D721Med (cell line): ENCODE measurements at places on chromosomes 7 and 10.

DNA sequence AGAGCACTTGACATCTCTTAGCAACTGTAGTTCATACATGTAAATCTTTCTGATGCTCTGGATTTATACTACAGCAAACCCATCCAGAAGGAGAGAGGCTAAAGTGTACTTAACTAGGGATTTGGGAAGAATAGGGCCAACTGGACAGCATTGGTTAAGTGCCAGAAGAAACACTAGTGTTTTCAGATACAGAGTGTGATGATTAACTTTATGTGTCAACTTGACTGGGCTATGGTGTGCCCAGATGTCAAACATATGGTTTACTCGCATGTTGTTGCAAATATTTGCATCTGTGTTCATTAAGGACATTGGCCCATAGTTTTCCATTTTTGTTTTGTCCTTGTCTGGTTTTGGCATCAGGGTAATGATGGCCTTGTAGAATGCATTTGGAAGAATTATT is 384.7 kb upstream of the KCND2 start:
- no peak for DNase-seq

DNA sequence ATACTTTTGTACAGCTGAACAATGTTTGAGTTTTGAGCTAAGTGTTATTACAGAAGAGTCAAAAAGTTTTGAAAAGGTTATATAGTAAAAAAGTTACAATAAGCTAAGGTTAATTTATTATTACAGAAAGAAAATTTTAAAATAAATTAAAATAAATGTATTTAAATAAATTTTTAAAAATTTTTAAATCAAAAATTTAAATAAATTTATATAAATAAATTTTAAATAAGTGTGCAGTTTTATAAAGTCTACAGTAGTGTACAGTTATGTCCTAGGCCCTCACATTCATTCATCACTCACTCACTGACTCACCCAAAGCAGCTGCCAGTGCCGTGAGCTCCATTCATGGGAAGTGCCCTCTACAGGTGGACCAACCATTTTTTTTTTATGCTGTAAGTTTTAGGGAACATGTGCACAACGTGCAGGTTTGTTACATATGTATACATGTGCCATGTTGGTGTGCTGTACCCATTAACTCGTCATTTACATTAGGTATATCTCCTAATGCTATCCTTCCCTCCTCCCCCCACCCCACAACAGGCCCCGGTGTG is 462.9 kb upstream of the ZMIZ1 start:
- DNase-seq = no peak

GRCh38 chr10:33722067-33722466 is 387.6 kb upstream of the NRP1 start:
- DNase-seq = no peak

- no peak for DNase-seq
Observed at GRCh38 chr10:34758447-34758996, 56.6 kb downstream of the PARD3 start.

- no peak for DNase-seq
Observed at GRCh38 chr7:137734221-137734620, 112.6 kb downstream of the DGKI start.

- DNase-seq = no peak
Observed at GRCh38 chr10:119962837-119963236, 70.3 kb downstream of the SEC23IP start.

DNA sequence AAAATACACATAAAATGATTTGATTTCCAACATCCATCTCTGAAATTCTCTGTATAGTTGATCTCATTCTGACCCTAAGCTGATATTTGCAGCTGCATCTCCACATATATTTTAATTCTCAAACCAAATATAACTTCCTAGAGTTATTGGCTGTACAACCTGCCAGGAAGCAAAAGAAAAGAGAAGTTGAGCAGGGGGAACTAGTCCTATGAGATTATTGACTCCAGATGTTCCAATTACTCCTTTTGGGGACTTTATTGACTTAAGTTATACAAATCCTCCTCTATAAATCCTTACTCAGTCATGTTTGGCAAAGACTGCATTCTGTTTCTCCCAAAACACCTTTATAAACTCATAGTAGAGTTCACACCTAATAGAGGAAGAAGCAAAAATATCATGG is 599.4 kb upstream of the ANKRD30A start:
- no peak for DNase-seq

GRCh38 chr10:101961591-101962498 is 94.1 kb downstream of the ARMH3 start:
- no peak for DNase-seq

GRCh38 chr10:22314852-22315251 is 1.3 kb upstream of the COMMD3 start:
- DNase-seq = no peak

- DNase-seq = no peak
Observed at GRCh38 chr7:2667843-2668242, 20.2 kb upstream of the AMZ1 start.

GRCh38 chr10:14820775-14821154 is 17.1 kb downstream of the CDNF start:
- DNase-seq = no peak

DNA sequence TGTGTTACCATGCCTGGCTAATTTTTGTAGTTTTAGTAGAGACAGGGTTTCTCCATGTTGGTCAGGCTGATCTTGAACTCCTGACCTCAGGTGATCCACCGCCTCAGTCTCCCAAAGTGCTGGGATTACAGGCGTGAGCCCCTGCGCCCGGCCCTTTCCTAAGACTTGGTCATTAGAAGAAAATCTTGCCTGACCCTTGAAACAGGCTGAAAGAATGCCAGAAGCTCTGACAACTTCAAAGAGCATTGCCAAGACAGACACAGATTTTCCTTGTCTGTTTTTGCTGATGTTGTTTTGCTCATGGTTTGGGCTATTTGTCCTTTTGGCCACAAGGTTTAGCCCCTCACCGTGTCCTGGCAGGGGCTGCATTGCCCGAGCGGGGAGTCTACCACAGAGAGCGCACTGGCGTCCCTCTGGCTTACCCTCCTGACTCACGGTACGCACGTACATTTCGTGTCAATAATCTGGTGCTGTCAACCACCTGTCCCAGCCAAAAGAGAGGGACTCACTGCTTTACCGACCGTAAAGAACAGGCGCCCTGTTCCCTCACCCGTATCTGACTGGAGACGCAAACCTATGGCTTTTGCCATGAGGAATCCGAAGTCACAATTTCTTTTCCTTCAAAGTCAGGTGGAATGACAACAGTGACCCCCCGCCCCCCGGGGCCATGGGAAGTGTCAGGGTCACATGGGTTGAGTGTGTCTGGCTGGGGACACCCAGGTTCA is 10.1 kb upstream of the INPP5A start:
- DNase-seq = no peak

DNA sequence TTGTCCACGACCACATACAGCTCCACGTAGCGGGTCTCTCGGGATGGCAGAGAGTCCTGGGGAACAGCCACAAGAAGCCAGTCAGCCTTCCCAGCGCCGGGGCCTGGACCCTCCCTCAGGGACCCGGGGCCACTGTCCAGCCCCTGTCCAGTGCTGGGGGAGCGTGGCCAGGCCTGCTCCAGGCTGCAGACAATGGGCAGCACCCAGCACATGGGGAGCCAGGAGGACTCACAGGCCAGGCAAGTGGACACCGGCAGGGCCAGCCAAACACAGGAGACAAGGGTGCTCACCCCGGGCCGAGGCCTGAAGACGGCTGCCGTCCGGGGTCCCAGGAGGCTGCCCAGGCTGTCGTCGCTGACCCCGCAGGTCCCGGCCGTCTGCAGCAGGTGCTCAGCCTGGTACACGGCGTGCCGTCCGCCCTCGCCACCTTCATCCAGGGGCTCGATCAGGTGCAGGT is 3.7 kb downstream of the ADAM8 start:
- no peak for DNase-seq

DNA sequence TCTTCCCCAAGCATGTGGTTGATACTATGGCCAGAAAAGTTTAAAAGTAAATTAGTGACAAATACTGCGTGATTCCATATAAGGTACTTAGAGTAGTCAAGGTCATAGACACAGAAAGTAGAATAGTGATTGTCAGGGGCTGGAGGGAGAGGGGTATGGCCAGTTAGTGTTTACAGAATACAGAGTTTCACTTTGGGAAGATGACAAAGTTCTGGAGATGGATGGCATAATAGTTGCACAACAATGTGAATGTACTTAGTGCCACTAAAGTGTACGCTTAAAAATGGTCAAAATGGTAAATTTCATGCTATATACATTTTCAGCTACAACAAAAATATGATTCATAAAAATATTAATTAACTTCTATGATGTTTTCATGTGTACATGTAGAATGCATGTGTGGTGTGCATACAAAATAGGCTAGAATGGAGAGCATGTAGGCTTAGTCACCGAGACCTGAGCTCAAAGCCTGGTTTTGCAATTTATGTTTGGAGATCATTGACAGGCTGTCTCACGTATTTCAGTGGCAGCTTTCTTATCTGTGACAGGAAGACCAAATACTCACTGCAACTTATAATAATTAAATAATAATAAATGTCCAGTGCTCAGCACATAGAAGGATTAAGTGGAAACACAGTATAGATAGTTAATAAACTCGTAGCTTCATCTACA is 625.6 kb downstream of the SUGCT start:
- DNase-seq = no peak

DNA sequence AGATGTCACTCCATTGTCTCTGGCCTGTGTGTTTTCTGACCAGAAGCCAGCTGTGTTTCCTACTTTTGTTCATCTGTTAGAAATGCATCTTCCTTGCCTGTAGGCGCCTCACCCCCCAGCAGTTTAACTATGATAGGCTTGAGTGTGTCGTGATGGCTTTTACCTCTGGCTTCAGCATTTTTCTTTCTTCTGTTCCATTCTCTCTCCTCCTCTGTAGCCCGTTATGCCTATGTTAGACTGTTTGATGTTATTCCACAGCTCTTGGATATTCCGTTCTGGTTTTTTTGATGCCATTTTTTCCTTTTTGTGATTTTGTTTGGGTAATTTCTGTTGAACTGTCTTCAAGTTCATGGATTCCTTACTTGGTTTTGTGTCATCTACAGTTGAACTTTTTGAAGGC is 17.9 kb downstream of the MMP21 start:
- DNase-seq = no peak

- no peak for DNase-seq
Observed at GRCh38 chr10:83806717-83807116, 332.6 kb upstream of the GHITM start.

- no peak for DNase-seq
Observed at GRCh38 chr7:51620706-51621105, 304.1 kb upstream of the COBL start.

GRCh38 chr7:157890921-157891401 is 554.2 kb downstream of the DNAJB6 start:
- DNase-seq = no peak

- DNase-seq = no peak
Observed at GRCh38 chr7:18541181-18541870, 45.8 kb downstream of the HDAC9 start.

- DNase-seq = no peak
Observed at GRCh38 chr10:133160826-133161471, 930 bp downstream of the KNDC1 start.

DNA sequence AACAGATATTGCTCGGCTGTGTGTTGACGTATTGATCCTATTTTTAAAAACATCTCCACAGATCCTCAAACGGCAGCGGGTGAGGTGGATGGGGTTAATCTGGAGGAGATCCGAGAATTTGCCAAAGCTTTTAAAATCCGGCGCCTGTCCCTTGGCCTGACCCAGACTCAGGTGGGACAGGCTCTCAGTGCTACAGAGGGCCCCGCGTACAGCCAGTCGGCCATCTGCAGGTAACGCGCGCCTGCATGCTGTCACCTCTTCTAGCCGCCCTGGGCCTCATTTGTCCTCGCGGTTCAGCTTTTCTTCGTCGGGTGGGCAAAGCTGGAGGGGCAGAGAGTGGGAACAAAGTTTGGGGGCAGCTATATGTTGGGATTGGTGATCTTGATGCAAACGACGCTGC is 105.7 kb upstream of the YAE1 start:
- DNase-seq = no peak

GRCh38 chr10:123535386-123535785 is 130.8 kb upstream of the GPR26 start:
- DNase-seq = no peak

DNA sequence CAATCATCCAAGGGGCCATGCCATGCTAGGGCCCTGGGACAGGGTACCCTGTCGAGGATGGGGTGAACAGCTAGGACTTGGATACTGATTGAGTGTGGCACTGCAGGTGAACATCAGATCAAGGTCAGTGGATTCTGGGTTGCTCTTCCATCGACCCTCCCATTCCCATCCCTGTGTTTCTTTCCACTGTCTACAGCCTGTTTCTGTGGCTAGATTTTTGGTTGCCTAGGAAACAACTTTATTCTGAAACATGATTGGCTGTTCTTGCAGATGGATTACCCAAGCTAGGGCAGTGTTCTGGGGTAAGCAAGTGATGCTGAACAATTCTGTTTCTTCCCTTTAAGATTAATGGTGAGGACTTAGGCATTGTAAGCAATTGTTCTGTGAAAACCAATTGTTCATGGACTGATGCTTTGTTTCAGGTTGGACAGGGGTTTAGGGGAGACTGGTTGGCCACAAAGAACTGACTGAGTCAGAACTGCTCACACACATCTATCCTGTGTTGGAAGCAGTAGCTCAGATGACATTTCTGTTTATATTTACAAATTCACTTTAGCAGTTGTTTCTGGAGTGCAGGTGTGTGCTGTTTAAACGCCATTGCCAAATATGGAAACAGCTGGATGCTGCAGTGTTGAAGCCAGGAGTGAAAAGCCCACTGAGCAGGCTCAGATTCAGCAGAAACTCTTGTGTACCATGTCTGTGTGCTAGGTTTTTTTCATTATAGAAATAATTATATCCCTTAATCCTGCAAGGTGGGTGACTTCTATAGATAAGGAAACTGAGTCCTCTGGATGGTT is 102.3 kb upstream of the BTBD16 start:
- no peak for DNase-seq

DNA sequence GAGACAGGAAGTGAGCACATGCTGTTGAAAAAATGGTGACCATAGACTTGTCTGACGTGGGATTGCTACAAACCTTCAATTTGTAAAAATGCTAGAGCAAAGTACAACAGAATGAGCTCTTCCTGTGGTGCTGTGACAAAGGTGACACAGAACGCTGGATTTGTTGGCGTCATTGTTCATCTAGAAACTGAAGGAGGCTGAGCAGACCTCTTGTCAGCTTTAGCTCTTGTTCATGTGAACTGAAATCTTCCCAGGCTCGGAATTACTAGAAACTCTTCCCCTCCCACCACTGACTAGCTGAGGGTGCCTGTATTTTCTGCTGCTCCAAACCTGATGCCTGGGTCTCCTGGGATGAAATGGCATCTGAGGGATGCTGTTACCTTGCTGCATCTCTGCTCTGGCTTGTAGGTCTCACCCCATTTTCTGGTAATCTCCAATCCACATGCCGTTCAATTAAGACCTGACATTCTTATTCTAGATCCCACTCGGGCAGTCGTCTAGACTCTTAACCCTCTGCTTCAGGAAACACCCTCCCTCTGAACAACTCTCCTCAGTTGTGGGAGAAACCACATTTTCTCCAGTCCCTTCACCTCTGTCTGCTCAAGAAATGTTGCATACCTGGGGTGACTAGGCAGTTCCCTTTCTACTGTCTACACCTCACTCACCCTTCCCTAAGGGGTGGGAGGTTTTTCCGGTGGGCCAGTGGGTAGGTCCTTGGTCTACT is 349.3 kb downstream of the CXCL12 start:
- no peak for DNase-seq
